ENCODE measurements at places on chromosomes 5 and 9. TPM values are rescaled to one million over a fixed set of nuclear protein-coding genes. Genes with fewer than 3 reads are reported as not detected.

Gene TLX3
- total RNA-seq = not detected

Gene C9orf50
- total RNA-seq = not detected

DNA sequence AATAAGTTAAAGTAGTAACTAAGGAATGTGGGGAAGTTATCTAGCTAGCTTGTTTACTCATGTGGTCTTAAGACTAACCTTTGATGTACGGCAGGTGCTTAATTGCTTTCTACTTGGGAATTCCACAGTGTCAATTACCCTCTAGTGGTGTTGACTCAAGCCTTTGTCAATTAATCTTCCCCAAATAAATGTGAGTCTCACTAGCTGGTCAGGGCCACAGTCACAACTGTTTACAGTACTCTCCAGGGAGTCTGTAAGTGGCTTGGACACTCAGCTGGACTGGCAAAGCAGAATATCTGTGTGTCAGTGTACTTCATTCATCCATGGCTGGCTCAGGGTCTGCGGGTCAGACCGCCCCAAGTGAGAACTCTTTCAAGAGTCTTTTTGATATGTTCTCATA lies 30.8 kb downstream of the SMIM3 start:
- H3K4me1 ChIP-seq = no peaks in the 10 kb centered on the region
- no peaks in the 10 kb centered on the region for H3K36me3 ChIP-seq
- H3K27ac ChIP-seq = no peak overlapping the region
- H3K27me3 ChIP-seq = no peaks in the 10 kb centered on the region
- no peak for DNase-seq

DNA sequence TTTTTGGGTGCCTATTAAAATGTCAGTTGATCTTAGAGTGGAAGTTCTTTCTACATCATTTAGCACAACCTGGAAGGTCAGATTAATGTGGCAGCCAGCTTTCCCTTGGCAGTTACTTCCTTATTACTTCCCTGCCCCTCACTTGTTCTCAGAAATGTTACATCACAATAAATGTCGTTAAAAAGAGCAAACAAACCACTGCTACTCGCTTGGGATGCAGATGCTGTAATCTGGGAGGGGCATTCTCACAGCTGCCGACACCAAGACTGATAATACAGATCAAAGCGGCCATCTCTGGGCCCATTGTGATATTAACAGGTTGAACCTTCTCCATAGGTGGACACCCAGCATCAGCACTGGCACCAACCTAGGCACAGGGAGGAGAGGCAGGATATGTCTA lies 29.3 kb downstream of the PLAC8L1 start:
- H3K27me3 ChIP-seq = no peaks in the 10 kb centered on the region
- no peak overlapping the region for H3K4me3 ChIP-seq
- no peak overlapping the region for H3K27ac ChIP-seq

GRCh38 chr9:20442461-20443319 lies 179.6 kb downstream of the MLLT3 start:
- no peaks in the 10 kb centered on the region for H3K4me1 ChIP-seq
- H3K36me3 ChIP-seq = no peaks in the 10 kb centered on the region
- H3K27me3 ChIP-seq = no peaks in the 10 kb centered on the region

- no peak overlapping the region for H3K27ac ChIP-seq
- H3K4me3 ChIP-seq = no peak overlapping the region
- H3K4me1 ChIP-seq = no peaks in the 10 kb centered on the region
- H3K36me3 ChIP-seq = no peaks in the 10 kb centered on the region
- no peak for DNase-seq
These were observed 5.3 kb downstream of the SLC34A1 start for GRCh38 chr5:177389241-177390169.

Data from ovary (tissue), 10 donors.